ENCODE measurements at places on chromosomes 6 and 20.

DNA sequence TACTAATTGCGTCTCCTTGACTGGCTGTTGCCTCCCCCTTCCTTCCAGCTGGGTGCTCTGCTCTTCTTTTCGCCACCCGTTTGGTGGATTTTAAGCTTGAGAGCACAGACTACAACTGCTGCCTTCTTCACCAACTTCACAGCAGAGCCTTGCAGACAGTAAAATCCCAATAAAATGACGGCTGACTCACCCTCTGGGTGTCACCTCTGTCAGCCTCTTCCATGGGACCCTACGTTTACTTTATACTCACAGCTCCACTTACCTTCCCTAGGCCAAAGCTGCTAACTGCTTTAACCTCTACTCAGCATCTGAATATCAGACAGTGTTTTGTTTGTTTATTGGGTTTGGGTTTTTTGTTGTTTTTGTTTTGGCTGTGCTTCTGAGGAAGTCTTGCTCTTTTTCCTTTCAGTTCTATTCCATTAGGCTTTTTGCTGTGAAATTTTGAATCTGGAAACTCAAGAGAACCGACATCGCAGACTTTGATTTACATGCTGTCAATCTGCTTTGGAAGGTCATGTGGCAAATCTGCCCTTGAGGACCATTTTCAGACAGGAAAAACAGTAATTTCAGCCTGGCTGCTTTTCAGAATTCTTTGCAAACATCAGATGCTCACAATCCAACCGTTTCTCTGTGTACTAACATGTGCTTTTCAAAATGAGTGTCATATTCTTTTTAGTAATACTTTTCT, 2.4 kb downstream of the AGPAT4 start:
- peaks cover 3% of the 10 kb centered on the region for H3K36me3 ChIP-seq
- peak overlapping the region; percentile 64 for H3K4me3 ChIP-seq
- H3K4me1 ChIP-seq, result no peaks in the 10 kb centered on the region
- no peak for DNase-seq
- no peaks in the 10 kb centered on the region for H3K27me3 ChIP-seq
- no peak overlapping the region for H3K27ac ChIP-seq

DNA sequence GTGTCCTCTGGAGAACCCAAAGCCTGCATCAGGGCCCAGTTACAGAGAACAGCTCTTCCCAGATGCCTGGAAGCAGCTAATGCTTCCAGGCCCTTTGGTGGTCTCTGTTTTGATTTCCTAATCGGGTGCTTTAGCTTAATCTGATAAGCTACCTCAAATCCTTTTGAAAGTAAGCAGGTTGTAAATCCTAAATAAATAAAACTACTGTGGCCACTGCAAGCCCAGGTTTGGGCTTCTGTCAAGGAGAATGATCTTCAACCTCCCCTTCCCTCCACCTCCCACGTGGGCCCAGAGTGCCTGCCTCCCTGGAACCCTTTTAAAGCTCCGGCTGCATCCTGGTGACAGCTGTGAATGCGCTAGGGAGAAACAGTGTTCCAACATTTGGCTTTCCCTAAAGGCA, 25.2 kb upstream of the FYN start:
- no peaks in the 10 kb centered on the region for H3K27me3 ChIP-seq
- no peaks in the 10 kb centered on the region for H3K4me1 ChIP-seq
- H3K27ac ChIP-seq, result no peak overlapping the region
- H3K36me3 ChIP-seq, result no peaks in the 10 kb centered on the region

DNA sequence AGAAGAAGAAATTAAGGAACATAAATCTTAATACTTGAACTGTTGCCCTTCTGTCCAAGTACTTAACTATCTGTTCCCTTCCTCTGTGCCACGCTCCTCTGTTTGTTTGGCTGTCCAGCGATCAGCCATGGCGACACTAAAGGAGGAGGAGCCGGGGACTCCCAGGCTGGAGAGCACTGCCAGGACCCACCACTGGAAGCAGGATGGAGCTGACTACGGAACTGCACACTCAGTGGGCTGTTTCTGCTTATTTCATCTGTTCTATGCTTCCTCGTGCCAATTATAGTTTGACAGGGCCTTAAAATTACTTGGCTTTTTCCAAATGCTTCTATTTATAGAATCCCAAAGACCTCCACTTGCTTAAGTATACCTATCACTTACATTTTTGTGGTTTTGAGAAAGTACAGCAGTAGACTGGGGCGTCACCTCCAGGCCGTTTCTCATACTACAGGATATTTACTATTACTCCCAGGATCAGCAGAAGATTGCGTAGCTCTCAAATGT, 17.1 kb downstream of the IRF4 start:
- no peak overlapping the region for H3K4me3 ChIP-seq
- no peaks in the 10 kb centered on the region for H3K36me3 ChIP-seq
- H3K27me3 ChIP-seq, result peaks cover 2% of the 10 kb centered on the region
- no peaks in the 10 kb centered on the region for H3K4me1 ChIP-seq

GRCh38 chr6:111472933-111473435, 10.0 kb downstream of the REV3L start:
- no peak for DNase-seq
- H3K27ac ChIP-seq, result no peak overlapping the region
- peaks cover 3% of the 10 kb centered on the region for H3K4me1 ChIP-seq
- no peak overlapping the region for H3K4me3 ChIP-seq

- no peak for DNase-seq
- no peaks in the 10 kb centered on the region for H3K36me3 ChIP-seq
- no peak overlapping the region for H3K4me3 ChIP-seq
- H3K27me3 ChIP-seq, result no peaks in the 10 kb centered on the region
- H3K4me1 ChIP-seq, result no peaks in the 10 kb centered on the region
Measured at GRCh38 chr20:61236713-61237112, 15.3 kb upstream of the CDH4 start.

GRCh38 chr20:1941226-1941625, 46.0 kb downstream of the SIRPA start:
- H3K4me1 ChIP-seq, result peaks cover 14% of the 10 kb centered on the region
- peaks cover 23% of the 10 kb centered on the region for H3K36me3 ChIP-seq
- no peak for DNase-seq
- H3K27ac ChIP-seq, result no peak overlapping the region
- H3K4me3 ChIP-seq, result no peak overlapping the region

All from spinal cord (tissue), 10 donors.